ENCODE measurements at places on chromosomes 7 and 10.

DNA sequence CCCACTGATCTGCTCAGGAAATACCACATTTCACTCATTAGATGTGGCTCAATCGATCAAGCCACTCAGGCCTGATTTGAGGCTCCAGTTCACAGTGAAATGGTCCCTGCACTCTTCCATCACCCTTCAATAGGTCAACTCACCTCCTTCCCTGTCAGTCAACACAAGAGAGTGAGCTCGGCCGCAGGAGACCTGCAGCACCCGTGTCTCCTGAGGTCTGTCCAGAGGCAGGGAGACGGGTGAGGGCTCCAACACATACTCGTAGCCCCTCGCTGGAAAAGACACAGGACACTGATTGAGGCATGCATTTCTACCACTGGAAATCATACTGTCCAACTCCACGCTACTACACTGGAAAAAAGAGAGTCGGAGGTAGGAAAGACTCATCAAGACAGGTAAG, 7.1 kb downstream of the RCC1L start:
- no peak for DNase-seq

DNA sequence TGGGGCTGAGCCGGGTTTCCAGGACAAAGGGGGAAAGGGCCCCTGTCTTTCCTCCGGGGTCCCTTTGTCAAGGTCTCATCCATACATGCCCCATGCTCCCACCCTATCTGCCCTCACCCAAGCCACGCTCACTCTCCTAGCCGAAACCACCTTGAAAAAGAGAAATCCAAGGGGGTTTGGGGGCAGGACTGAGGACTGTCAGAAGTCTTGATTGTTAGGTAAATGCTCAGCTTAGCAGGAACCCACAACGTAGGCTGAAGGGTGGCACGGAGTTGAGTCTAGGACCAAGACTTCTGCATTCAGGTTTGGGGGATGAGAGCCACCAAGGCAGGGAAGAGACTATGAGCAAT, 719 bp upstream of the PGAM2 start:
- no peak for DNase-seq

DNA sequence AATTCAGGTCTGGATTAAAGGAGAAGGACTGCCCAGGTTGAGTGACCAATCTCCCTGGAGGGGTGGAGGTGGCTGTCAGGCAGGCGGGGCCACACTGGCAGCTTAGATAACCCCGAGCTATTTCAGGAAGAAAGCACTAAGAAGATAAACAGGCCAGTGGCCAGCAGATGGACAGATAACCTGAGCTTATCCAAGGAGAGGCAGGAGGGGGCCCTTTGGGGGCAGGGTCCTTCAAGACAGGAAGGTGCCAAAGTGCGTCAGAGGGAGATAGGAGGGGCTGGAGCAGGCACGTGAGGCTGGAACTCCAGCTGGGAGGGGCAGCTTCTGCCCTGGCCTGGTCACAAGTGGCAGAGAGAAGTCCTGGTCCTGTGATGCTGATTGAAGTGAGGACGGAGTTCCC, 29.8 kb upstream of the PODXL start:
- no peak for DNase-seq

GRCh38 chr10:31959461-31960173, 31.0 kb upstream of the ARHGAP12 start:
- no peak for DNase-seq

DNA sequence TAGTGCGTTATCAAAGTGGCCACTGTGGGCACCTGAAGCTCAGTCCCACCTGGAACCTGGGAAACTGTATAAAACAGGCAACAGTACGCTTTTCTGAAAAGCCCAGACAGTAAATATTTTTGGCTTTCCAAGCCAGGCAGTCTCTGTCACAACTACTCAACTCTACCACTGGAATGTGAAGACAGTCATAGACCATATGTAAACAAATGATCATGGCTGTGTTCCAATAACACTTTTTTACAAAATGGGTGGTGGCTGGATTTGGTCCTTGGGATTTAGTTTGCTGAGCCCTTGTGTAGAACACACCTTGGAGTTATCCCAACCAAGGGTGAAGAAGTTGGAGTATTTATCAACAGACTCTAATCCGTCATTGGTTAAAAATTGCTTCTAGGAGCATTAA, 259.9 kb downstream of the SKIDA1 start:
- no peak for DNase-seq

DNA sequence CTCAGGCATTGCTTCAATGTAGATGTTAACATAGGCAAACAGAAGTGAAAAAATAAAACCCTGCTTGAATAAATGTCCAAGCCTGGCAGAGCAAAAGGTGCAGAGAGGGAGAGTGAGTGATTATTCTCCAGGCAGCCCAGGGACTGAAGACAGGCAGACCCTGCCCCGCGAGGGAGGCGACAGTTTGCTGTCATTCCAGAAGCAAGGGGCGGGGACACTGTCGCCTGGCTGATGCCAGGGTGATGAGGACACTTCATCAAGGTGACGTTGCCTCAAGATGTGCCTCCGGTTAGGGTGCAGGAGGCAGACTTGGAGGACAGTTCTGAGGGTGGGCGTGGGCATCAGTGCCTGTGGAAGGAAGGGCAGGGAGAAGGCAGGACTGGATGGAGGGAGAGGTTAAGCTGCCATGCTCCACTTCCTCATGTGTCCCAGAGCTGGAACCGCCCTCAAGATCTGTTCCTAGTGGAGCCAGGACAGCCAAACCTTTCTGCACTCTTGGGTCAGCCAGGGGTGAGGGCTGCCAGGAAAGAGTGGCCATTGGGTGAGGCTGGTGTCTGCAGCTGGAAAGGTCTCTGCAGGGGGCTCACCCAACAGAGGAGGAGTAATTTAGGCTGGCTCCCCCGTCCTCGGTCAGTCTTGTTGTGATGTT, 560.5 kb upstream of the MKI67 start:
- no peak for DNase-seq

DNA sequence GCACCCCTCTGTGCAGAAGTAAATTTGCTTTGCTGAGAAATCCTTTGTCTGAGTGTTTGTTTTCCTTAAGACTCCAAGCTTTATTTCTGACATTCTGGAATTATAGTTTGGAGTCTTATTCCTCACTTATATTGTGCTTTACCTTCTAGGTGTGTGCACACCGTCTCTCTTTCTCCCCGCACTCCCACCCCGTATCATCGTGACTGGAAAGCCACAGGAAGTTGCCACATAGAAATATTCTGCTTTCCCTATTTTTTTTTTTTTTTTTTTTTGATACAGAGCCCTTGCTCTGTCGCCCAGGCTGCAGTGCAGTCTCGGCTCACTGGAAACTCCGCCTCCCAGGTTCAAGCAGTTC, 109.5 kb downstream of the PHF14 start:
- DNase-seq = no peak

- DNase-seq = no peak
These were observed 116.8 kb upstream of the INHBA start for GRCh38 chr7:41819645-41820044.

DNA sequence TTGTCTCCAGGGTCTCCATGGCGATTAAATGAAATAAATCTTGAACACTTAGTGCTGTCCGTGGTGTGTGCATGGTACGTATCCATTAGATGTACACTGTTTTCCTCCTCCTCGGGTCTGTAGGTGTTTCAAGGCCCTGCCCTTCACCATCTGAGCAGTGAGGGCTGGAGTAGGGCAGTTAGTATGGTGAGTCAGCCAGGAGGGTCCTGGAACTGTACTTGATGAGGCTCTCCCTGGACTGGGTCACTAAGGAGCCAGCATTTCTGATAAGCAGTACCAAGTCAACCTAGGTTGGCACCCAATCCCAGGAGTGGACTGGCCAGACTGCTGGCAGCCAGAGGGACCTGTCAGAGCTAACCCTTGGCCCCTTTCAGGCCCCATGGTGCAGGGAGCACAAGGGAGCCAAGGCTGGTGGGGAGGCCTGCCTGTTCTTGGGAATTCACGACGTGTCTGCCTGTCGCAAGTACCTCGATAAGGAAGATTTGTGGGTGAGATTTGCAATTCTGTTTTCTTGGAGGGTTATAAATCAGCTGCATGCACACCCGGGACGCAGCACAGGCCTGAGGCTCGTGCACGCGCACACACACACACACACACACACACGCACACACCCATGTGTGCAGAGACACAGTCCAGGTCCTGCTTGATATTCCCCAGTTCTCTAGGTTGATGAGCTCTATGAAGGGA, 114.2 kb downstream of the ZMIZ1 start:
- DNase-seq = no peak

GRCh38 chr7:134780166-134780828, 863 bp downstream of the CALD1 start:
- no peak for DNase-seq

GRCh38 chr7:30563326-30563942, 31.2 kb upstream of the GARS1 start:
- no peak for DNase-seq

DNA sequence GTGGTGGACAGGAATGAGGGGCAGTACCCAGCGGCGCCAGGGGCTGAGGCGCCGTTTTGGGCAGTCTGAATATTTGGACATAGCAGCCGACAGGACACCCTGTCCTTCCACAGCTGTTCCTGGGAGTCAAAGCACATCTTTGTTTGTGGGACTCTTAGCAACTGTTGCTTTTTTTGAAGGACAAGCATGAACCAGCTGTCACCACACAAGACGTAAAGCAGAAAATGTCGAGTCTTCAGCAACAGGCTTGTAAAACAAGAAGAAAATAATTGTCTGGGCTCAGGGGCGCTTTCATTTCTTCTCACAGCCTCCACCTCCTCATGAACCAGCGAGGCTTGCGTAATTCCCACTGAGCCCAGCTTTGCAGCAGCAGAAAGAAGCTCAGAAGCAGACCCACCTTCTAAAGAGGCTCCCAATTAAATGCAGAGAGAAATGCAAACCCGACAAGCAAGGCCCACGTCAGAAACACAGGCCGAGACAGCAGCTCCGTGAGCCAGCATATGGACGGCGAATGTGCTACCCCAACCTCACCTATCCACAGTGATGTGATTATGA, 68.9 kb upstream of the DNAAF5 start:
- DNase-seq = no peak

DNA sequence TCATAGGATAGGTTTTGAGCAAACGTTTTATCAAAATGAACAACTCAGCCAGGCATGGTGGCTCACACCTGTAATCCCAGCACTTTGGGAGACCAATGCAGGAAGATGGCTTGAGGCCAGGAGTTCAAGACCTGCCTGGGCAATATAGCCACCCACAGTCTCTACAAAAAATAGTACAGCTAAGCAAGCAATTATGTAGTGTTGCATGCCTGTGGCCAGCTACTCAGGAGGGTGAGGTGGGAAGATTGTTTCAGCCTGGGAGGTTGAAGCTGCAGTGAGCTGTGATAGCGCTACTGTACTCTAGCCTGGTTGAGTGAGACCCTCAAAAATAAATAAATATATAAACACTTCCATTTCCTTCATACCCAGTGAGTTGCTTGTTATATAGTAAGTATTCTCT, 67.1 kb downstream of the LSMEM1 start:
- DNase-seq = no peak

- DNase-seq = no peak
These were observed 83.3 kb upstream of the FGL2 start for GRCh38 chr7:77282897-77283296.

GRCh38 chr7:150842716-150843115, 9.6 kb upstream of the AOC1 start:
- no peak for DNase-seq

GRCh38 chr7:106317971-106318370, 33.2 kb upstream of the NAMPT start:
- DNase-seq = no peak

DNA sequence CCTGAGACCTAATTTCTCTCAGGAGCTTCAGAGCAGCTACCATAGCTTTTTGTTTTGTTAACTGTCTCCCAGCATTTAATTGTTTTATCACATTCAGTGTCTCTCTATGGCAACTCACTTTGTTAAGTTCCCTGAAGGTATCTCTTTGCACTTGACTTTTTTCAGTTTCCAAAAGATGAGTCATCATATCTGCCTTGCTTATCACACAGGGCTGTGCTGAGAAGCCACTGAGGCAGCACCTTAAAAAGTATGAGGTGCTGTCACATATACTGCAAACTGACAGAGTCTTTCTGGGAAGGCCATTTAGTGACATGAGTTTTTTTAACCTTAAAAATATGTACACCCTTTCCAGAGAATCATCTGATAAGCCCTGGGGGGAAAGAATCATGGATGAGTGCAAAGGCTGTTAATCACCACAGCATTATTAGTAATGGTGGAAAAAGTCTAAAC, 56.8 kb downstream of the PPP1R3C start:
- no peak for DNase-seq

DNA sequence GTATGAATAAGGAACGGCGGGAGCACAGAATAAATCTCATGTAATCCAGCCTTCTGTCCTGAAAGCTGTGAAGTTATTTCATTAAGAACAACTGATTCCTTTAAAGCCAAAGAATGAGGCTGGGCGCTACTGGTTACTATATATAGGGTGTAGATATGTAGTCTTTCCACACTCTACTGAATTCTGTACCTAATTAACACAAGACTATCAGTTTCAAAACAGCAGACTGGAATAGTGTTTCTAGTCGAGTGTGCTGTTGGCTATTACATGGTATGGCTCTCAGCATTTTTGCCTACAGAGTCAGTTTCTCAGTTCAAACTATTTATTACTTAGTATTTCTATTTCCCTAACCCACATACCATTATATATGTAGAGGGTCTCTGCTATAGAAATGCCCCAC, 163.3 kb downstream of the THSD7A start:
- no peak for DNase-seq

DNA sequence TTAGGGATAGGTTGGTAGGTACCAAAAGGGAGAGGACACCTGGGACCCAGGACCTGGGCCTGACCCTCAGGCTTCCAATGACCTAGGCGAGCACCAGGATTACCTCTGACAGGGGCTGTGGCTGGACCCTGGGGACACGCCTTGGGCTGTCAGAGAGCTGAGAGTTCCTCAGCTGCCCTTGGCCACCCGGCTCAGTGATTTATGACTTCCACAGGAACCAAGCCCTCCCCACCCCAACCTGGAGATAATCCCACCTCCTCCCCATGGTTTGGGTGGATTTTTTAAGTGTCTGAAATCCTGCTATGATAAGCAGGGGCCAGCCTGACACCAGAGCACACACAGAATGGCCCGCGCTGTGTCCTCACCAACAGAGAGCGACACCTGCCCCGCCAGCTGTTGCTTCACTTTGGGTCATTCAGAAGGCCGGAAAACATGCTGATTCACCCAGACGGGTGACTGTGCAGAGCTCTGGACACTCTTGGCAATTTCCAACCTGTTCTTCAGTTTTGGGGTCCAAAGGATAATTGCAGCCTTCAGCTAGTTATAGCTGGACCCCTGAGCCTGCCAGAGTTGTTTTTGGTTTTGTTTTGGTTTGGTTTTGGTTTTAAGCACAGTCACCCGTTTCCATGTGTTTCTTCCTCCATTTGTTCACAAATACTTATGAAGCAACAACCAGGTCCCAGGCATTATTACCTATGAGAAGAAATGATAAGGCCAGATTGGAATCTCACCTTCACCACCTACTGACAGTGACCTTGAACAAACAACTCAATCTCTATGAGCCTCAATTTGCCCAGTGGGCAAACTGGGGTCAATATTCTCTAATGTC, 78.2 kb downstream of the RAB11FIP2 start:
- no peak for DNase-seq

GRCh38 chr7:151251328-151251688, 2.8 kb upstream of the SMARCD3 start:
- no peak for DNase-seq

DNA sequence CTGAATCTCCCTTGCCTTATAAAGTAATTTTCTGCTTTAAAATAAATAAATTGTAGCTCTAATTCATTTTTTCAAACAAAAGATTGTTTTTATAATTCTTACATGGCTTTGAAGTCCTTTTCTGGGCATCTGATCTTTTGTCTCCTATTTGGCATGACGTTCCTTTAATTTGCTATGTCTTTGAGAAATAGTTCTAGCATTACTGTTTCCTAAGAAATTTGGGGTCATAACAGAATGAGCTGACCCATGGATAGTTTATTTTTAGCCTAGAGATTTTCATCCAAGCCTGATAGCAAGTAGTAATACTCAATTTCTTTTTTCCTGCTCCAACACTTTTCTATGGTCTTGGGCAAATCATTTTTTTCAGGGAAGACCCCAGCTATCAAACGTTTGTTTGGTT, 31.4 kb downstream of the CCDC71L start:
- no peak for DNase-seq

Measured in GM12892 (cell line).